ENCODE measurements at places on chromosomes 7 and 10. TPM values are rescaled to one million over a fixed set of nuclear protein-coding genes. Genes with fewer than 3 reads are reported as not detected.

TUBB8 gene
- total RNA-seq = not detected

DNA sequence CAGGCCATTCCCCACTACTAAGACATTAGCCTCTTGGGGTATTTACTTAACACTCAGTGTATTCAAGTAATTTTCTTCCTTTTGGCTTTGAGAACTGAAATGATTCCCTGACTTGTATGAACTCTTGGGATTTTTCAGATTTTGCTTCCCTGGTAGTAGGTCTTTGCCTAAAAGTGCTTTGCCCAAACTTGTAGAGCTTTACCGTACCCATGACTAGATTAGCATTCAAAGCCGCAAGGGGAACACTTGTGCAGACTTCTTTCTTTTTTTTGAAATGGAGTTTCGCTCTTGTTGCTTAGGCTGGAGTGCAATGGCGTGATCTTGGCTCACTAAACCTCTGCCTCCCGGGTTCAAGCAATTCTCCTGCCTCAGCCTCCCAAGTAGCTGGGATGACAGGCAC is 6.1 kb upstream of the STAM start:
- DNase-seq = no peak

DNA sequence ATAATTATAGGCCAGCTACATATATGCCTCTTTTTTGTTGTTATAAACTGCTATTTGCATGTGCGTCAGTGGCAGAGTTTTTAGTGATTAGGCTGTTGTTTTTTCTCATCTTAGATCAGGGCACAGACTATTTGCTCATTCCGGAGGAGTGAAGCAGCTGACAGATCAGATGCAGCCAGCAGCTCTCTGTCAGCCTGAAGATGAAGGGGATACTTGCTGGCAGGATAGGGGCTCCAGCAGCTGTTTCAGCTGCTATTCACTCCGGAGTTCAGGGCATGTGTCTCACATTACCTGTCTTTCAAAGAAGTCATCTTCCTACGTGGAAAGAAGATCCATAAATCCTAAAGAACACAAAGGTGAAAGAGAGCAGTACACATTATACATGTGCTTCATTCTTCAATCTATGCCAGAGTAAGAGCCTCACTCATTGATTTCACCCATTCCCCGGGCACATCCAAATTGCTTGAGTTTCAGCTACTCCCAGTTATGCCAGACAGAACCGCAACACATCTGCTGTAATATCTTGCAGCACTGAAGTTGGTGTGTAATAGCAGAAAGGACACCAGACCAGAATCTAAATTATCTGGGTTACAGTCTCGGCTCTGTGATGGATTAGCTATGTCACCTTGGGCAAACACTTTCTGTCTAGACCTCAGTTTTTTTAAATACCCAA is 182.8 kb upstream of the CHRM2 start:
- DNase-seq = no peak

DNA sequence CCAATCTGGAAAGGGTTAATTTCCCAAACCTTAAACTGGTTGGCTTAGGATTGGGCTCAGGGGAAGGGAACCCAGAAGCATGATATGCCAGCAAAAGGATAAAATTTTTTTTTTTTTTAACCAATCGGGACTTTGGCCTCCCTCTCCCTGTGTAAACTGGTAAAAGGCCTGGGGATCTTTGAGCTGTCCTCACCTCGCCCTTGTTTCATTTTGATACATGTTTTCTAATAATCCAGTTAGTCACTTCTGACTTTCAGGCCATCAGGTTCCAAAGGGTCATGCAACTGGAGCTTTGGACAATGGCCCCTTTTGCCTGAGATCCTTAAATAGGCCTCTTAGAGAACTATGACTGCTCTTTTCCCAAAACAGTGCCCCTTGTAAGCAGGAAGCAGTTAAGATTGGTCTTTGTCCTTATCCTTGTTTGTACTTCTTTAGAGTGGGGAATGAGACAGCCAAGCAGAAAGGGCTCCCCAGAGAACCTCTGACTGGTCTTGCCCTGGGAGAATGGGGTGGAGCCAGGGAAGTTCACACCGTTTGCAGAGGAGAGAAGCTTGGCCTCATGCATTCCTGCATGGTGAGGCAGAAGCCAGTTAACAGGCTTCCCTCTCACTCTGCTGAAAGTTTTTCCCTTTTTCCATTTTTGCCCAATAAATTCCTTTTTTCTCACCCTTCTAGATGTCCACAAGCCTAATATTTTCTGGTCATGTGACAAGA is 424.2 kb upstream of the CNTNAP2 start:
- DNase-seq = no peak

HYAL4 gene
- 0.48 TPM for total RNA-seq

Data from activated T-cell treated with anti-CD3 and anti-CD28 coated beads, Interleukin-2, amount 50 U/mL, for 72 hours (primary cell).